ENCODE measurements at places on chromosomes 6 and 20.

DNA sequence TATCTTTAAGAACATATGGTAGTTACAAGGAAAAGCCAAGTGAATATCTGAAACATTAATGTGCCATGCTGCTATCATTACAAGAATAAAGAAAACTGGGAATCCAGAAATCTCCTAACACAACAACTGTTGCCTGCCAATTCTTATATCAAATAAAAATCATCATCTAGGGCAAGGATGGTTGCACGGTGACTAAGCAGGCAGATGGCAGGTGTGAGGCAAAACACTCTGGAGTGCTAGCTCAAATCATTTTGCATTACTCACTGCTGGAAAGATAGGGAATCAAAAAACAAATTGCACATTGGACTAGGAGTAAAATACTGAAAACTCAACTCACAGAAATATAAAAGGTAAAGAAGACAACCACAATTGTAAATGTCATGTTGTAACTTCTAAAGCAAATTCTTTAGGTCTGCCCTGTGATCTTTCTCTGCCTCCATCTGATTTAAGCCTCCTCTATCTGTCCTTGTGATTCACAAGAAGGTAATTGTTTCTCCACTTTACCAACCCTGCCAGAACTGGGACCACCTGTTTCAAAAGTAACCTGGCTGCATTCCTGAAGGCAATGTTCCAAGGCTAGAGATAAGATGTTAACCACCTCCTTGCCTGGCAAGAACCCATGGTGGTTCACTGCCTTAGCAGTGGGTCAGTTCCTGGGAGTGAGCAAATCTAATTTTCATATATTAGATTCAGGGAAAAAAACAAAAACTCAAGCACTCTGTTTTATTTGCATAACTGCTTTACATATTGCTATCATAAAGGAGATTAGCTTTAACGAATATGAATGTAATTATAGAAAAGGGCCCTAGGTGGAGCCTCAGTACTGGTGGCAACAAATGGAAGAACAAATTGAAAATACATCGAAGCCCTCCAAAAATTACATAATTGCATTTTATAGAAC is 33.1 kb upstream of the LCA5 start:
- peak; percentile 57 for DNase-seq

DNA sequence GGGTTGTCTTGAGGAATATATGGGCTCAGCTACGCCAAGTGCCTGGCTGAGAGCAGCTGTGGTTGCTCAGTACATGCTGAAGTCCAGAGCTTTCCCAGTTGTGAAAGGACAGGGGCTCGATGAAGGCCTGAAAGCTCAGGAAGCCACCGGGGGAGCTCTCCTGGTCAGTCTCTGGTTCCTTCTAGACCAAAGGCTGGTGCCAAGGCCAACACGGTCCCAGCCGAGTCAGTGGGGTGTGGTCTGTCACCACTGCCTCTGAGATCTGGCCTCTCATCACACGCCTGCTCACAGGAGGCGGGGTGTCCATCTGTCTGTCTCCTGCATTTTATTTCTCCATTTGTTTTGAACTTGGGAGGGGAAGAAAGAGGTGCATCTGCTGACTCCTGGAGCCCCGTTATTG is 4.9 kb upstream of the FAM83C start:
- DNase-seq, result no peak

- DNase-seq, result no peak
These were observed 96.4 kb downstream of the AIG1 start for GRCh38 chr6:143157131-143157530.

- no peak for DNase-seq
These were observed 48.2 kb downstream of the ARHGAP18 start for GRCh38 chr6:129661536-129662405.

DNA sequence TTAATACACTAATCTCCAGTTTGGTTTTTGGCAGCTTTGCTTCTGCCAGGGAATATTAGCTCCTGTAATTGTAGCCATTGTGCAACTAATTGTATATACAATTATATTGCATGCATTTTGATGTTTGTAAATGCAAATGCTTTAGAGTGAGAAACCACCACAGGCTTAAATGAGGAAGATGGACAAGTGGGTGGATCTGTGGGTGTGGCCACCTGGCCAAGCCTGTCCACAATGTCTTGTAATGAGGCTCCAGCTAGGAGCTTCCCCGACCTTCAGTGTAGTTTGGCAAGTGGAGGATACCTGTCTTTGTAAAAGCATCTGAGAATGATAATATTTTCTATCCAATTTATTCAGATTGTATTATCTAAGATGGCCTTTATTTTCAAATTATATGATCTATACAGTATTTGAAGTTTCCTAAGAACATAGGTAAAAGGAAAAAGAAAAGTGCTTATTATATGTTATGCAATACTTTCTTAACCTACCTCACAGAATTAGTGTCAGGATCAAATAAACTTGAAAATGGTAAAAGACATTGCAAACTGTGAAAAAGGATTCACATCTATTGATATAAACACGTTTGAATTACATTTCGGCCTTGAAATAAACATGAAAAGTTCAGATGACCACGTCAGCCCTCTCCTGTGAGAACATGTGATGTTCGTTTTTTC is 49.3 kb upstream of the ARID1B start:
- no peak for DNase-seq

DNA sequence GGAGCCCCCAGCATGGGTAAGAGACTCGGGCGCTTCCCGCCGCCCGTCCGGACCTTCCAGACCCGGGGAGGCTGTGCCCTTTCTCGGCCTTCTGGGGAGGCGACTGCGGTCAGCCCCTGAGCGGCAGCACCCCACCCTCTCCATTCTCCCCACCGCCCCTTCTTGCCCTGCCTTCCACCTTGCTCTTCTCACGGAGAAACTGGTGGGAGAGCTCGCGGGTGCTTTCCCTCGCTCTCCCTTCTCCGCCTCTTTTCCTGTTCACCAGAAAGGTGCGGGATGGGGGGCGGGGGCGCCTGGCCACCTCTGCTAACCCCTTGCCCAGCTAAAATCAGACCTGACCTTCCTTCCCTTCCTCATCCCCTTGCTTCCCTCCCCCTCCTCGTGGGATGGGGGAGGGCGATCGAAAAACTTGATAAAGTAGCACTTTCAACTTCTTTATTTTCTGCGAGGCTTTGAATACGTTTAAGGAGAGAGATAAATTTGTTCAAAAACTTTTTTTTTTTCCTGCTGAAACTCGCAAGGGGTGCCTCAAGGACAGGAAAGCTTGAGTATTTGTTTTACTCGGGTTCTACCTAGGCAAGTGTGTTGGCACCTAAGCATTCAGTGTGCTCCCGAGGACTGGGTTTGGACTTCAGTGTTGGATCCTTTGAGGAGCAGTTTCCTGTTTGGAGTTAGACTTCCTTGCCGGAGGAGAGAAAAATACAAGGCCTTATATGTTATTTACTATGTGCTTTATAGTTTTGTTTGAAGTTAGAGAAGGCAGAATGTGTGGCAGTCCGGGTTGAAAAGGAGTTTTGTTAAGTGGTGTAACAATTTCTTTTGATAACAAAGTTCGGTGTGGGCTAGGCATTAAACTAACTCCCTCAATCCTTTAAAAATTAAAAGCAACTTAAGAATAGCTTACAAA is 897 bp downstream of the CD2AP start:
- DNase-seq, result peak; percentile 32

DNA sequence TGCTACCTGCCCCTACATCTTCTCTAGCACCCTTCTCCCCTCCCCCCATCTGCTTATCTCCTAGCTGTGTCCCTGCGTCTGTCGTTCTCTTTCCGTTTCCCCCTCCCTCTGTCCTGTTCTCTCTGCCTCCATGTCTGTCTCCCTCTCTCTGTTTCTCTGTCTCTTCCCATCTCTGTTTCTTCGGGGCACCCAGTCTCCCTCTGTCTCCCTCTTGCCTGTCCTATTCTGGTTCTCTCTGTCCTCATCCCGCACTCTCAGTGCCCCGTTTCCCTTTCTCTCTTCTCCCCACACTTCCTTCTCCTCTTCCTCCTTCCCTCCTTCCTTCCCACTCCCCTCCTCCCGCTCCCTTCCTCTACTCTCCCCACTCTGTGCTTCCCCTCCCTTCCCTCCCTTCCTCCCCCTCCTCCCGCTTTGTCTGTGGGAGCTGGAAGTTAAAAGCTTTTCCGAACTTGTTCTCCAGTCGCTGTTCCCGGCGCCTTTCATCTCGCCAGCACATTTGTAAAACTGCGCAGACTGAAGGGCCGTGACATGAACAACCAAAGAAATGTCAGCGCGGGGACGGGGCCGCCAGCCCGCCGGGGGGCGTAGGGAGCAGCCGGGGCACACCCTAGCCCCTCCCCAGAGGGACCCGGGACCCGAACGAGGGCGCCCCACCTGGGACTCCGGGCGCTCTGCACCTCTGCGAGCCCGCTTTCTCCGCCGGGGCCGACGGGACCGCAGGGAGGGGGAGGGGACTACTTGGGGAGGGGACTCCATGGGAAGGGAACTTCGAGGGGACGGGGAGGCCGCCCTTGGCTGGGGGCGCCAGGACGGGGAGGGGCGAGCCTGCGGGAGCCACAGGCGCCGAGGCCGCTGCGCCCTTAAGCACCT is 4.0 kb upstream of the CDH22 start:
- DNase-seq, result no peak

DNA sequence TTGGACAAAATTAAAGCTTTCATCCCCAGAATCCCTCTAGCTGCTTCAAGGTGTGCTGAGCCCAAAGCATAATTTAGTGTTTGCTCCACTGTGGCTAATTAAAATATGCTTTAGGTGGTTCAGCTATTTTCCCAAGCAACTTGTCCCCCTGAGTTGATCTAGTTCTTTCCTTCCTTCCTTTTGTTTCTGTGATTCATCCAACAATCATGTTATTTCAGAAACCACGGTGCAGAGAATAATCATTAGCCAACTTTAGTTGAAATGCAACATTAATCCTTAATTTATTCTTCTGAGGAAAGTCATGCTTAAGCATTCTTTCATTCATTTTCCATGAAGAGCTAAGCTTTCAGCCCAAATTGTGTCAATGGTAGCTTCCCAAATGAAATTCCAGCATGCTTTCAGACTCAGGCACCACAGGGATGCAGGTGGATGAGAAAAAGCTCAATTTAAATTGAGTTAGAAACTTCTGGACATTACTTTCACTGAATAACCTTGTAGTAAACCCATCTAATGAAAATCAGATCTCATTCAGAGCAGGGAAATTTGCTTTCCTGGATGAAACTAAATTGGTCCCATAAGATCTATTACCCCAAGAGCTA is 209.0 kb upstream of the NT5E start:
- DNase-seq, result no peak

- DNase-seq, result peak; percentile 90
These were observed 48.0 kb downstream of the MUC22 start for GRCh38 chr6:31058128-31058894.

DNA sequence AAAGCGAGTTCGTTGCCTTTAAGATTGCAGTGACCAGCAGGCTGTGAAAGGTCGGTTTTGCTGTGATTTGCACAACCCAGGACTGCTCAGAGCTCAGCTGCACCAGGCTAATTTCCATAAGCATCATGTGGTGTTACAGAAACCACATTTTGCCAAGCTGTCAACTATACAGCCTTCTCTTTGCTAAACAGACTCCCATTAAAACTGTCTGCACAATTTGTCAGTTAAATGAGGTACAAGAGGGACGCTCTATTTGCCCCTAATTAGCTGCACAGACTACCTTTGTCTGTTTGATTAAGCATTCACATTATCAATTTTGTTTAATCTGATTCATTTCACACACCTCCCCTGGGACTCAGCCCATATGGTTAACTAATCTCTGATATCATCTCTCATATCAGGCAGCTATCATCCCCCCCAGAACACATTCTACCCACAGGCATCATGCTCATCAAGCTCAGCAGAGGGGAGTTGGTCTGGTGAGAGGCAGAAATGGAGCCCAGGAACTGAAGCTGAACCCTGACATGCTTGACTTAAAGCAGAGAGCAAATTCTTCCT is 62.1 kb downstream of the OLIG3 start:
- DNase-seq, result no peak

- no peak for DNase-seq
These were observed 83.1 kb upstream of the FOXQ1 start for GRCh38 chr6:1228754-1229191.

All from fibroblast of pulmonary artery (primary cell).